ENCODE measurements at places on chromosomes 12 and 14.

- peak; percentile 53 for DNase-seq
These were observed 46.3 kb upstream of the ATP2A2 start for GRCh38 chr12:110234755-110235154.

DNA sequence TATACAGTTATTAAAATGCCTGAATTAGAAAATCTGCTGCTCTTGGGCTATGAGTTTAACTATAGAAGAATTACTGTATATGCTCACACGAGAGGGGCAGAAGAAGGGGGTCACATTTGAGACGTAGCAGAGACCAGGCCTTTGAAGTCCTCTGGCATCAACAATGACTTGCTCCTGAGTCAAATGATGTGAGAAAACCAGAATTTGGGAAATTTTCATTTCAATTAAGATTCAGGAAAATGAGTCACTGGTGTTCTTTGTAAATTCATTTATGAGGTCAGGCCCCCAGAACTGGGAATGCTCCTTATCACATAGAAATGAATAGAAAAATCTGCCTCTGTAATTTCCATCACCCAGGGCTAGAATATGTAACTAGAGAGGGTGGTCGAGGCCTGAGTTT lies 92.9 kb downstream of the APAF1 start:
- no peak for DNase-seq

- no peak for DNase-seq
These were observed 220.0 kb upstream of the GRIP1 start for GRCh38 chr12:66898700-66899469.

DNA sequence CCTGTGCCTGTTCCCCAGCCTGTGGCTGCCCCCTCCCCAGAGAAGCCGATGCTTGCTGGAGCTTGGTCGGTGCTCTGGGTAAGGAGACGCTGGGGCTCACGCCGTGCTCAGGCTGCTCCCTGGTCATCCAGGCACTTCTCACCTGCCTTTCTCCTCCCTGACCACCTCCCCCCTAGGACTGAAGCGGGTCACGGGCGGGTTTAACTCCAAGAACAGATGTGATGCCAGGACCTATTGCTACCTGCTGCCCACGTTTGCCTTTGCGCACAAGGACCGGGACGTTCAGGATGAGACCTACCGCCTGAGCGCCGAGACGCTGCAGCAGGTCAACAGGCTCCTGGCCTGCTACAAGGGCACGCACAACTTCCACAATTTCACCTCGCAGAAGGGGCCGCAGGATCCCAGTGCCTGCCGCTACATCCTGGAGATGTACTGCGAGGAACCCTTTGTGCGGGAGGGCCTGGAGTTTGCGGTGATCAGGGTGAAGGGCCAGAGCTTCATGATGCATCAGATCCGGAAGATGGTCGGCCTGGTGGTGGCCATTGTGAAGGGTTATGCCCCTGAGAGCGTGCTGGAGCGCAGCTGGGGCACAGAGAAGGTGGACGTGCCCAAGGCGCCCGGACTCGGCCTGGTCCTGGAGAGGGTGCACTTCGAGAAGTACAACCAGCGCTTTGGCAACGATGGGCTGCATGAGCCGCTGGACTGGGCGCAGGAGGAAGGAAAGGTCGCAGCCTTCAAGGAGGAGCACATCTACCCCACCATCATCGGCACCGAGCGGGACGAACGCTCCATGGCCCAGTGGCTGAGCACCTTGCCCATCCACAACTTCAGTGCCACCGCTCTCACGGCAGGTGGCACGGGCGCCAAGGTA lies 8.4 kb upstream of the EP400 start:
- no peak for DNase-seq

DNA sequence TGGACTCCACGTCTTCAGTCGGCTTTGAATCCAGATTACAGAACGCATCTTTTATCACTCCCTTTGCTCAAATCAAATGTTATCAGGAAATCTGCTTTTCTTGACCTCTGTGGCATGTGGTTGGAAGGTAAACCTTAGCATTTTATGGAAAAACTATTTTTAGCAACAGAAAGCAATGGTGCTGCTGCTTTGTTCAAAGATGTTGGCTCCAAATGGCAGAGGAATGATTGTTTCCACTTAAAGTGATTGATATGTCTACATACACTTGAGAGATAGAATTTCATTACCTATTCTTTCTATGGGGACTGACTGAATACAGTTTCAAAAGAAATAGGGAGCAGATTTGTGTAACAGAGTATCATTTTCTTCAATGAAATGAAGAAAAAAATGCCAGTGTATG lies 761.2 kb downstream of the NOVA1 start:
- no peak for DNase-seq

DNA sequence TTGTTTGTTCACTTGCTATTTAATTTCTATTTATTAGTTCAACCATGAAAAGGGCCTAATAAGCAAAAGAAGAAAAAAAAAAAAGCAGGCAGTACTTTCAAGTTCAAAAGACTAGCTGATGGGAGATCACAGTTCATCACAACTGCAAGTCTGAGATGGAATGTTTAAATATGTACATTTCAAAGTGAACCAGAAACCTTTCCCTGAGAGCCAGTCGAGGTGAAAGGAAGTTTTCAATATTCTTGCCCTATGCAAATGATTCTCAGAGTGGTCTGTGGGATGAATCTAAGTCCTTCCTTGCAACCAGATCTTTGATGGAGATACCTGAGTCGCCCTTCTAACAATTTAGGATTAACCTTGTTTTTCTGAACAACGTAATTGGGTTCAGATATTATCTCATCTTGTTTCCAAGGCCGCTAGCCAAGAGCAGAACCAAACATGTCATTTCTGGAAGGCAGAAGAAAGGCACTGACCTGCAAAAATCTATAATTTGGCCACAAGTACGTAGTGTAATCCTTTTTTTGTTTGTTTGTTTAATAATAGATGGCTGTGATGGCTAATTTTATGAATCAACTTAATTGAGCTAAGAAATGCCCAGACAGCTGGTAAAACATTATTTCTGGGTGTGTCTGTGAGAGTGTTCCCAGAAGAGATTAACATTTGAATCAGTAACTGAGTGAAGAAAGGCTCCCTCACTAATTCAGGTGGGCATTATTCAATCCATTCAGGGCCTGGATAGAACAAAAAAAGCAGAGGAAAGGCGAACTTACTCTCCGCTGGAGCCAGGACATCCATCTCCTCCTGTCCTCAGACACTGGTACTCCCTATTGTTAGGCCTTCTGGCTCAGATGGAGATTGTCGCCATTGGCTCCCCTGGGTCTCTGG lies 171.1 kb upstream of the TMPO start:
- DNase-seq = no peak

All from renal cortical epithelial cell (primary cell).